ENCODE measurements at places on chromosomes 1 and 21.

- DNase-seq: no peak
Measured at GRCh38 chr1:159008744-159009188, 941 bp upstream of the IFI16 start.

- no peak for DNase-seq
Measured at GRCh38 chr21:22278366-22278765, 1280.2 kb downstream of the NCAM2 start.

- no peak for DNase-seq
Measured at GRCh38 chr1:47209091-47209490, 19.3 kb upstream of the PDZK1IP1 start.

DNA sequence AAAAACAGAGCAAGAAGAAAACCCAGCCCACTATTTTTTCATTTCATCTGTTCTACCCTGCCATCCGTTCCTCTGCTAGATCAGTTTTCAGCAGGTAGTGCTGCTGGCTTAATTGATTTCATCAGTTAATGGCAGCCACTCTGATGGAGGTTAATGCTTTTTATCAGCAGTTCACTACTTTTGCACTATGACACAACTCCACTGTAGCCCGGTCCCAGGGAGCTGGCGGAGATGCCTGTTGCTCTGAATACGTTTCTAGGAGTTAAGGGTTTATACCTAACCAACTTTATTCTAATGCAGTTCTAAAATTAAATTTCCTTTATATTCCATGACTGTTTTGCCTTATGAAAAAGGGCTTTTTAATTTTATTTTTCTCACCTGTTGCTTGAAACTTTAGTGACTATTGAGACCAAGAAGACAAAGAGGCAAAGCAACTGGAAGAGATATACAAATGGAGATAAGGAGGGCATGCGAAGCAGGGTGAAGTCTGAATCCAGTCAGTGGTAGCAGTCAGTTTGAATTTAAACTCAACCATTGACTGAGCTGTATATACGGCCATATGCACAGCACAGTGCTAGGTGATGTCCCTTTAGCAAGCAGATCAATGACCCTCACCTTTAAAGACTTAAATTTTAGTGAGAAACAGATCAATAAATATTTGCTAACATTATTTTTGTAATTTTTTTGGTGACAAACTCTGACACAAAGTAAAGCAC, 477.9 kb downstream of the LMO4 start:
- DNase-seq: no peak

- no peak for DNase-seq
Measured at GRCh38 chr1:225424562-225425200, 3.2 kb downstream of the LBR start.

DNA sequence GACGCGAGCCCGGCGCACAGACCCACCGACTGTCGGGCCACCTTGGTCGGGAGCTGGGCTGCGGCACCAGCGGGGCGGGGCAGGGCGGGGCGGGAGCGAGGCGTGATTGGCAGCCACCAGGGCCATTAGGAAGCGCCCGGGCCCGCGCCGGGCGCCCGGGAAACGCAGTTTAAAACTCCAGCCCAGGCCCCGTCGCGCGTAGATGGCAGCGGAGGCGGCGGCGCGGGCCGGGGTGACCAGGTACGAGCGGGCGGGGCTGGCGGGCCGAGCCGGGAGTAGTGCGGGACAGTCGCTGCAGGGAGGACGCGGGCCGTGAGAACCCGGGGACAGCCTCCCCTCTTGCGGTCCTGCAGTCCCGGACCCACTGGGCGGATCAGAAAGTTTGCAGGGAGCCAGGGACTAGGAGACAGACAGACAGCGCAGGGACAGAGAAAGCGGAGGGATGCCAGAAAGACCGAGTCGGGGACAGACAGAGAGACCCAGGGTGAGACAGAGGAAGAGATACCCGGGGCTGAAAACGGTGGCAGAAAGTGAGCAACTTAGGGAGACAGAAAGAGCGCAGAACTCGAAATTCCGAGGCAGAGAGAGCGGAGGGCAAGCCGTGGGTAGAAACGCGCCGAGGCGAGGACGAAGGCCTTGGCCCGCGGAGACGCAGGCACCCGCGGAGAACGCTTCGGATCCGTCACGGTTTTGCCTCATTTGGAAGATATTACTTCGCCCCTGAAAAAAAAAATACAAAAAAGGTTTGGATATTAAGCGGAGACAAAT, at the start of gene DMBX1:
Gene DMBX1, plus strand, starts transcription at position 199 of the 768 bp plus-strand sequence. CDS start 17,175 bp downstream, outside the sequence.
- DNase-seq: no peak

DNA sequence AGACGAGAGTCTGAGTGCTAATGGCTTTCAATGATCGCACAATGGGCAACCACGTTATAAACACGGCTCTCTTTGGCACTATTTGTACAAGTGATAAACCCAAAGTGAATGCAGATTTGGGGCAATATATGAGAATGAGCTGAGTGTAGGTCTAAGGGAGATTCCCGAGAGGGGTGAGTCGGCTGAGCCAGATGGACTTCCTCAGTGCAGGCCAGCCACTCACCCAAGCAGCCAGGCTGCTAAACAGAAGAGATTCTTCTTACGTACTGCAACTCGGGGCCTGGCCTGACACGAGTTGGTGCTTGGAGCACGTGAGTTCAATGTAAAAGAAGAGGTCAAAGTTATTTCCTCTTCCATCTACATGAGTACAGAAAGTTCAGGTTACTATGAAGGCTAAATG, 6.2 kb upstream of the MIXL1 start:
- DNase-seq: no peak

- no peak for DNase-seq
Measured at GRCh38 chr1:114466334-114467014, 44.5 kb downstream of the TRIM33 start.

DNA sequence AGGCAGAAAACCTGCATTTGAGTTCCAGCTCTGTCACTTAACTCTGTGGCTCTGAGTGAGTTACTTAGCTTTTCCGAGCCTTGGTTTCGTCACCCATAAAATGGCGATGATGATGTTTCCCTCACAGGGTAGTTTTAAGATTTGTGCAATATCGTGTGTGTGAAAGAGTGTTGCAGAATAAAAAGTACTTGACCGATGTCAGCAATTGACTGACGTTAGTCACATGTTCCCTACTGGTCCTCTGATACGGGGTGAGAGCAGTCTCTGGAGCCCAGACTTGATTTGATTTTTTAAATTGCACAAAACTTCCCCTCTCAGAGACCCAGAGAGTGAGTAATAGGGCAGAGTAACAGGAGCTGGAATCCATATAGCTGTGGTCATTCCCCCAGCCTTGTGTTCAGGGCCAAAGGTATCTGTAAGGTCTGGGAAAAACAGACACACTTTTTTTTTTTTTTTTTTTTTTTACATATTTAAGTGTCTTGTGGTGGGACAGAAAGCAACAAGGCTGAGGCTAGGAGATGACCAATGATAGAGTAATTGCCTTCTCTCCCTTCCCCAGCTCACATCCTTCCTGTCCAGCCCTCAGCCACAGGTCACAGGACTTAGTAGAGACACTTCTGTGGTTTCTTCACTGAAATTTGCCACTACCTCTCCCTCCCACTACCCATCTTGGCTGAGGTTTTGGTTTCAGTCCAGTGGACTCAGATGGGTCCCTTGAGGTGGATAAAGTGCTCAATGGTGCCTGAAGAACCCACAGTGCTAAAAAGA, 2.0 kb downstream of the FCER1G start:
- DNase-seq: no peak

DNA sequence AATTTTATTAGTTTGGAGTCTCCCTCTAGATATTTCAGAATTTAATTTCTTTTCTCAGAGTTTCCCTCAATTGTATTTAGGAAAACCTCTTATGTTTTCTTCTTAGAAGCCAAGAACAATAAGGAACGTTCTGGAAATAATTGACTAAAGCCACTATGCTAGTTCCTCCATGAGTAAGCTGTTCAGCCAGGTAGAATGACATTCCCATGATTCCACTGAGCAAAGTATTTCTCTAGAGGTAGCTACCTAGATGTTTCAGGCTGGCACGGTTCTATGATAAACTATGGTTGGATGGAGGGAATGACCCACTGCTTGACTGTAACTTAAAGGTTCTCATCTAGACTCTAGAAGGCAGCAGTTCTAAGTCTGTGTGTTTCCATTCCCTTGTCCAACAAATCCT, 62.4 kb downstream of the CLDN17 start:
- no peak for DNase-seq

- DNase-seq: no peak
Measured at GRCh38 chr1:11279630-11280029, 6.6 kb downstream of the UBIAD1 start.

DNA sequence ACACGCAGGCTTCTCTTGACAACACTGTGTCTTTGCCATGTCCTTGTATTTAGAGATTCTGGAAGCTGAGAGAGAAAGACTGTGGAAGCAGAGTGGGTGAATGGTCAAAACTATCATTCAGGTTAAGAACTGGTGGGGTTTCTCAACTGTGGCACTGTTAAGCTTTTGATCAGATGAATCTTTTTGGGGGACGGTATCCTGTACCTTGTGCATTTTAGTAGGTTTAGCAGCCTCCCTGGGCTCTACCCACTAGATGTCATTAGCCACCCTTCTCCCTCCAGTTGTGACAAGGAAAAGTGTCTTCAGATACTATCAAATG, 39.4 kb downstream of the ATP1A1 start:
- DNase-seq: no peak

GRCh38 chr21:43902441-43902840, 37.4 kb downstream of the AGPAT3 start:
- no peak for DNase-seq

DNA sequence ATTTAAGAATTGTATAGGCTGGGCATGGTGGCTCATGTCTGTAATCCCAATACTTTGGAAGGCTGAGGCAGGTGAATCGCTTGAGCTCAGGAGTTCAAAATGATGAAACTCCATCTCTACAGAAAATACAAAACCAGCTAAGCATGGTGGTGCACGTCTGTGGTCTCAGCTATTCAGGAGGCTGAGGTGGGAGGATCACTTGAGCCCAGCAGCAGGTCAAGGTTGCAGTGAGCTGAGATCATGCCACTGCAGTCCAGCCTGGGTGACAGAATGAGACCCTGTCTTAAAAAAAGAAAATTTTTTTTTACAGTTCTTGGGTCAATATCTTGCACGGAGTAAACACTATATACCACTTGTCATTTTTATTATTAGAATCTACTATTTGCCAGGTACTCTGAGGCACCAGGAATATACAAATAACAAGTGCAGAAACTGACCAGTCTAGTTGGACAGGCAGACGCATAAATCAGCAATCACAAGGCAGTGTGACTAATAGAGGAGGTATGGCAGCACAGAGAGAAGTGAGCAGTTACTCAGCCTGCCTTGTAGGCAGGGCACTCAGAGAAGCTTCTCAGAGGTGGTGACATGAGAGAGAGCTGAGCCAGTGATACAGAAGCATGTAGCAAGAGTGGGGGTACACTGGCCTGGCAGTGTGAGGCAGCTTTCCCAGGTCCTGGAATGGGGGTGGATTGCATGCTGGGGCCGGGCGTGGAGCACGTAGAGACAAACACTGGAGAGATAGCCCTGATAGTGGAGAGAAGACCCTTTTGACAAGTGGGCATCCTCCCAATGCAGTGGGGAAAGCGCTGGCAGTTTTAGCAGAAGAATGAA, 8.0 kb downstream of the PHLDA3 start:
- DNase-seq: peak; percentile 65

GRCh38 chr1:95640746-95641145, 406.7 kb downstream of the RWDD3 start:
- DNase-seq: no peak

DNA sequence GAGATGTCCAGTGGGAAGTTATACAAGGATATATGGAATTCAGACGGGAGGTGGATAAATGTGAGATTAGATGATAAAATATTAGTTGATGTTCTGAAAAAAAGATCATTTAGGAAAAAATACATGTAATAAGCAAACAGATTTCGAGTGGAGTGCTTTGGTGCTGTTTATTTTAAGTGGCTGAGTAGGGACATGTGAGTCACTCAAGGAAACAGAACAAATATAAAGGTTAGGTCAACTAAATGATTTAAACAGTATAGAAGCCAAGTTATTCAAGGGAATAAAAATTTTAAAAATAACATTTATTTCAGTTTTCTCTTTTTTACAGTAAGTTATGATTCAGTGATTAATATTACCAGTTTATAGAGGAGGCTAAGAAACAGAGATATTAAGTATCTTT, 1046.7 kb upstream of the B3GALT2 start:
- no peak for DNase-seq

- DNase-seq: no peak
Measured at GRCh38 chr1:84019217-84019616, 20.3 kb upstream of the TTLL7 start.

DNA sequence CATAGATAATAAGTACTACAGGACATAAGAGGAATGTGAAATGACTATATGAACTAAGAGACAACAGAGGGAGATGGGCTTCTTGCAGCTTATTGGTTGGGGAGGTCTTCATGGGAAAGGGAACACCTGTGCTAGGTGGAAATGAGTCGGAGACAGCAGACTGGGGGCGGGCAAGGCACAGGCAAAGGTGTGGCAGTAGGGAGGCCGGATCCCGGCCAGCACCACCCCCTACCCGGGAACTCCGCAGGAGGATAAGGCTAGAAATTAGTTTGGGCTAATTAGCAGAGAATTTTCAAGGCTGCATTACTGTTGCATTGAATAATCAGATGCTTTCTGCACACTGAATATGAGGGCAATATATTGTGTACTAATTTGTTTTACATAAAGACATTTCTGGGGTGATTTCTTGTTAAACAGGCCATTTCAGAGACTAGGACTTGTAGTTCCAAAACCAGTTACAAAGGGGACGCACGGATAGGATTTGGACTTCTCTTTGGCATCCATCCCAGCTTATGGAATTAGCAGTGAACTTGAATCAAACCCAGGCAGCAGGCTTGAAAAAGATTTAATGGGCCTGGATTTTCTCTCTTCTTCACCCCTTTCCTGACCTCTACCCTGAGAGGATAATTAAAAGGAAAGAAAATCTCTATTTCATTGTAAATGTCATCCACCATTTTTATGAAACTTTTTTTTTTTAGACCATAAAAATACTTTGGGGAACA, 2.2 kb upstream of the HUNK start:
- DNase-seq: no peak

DNA sequence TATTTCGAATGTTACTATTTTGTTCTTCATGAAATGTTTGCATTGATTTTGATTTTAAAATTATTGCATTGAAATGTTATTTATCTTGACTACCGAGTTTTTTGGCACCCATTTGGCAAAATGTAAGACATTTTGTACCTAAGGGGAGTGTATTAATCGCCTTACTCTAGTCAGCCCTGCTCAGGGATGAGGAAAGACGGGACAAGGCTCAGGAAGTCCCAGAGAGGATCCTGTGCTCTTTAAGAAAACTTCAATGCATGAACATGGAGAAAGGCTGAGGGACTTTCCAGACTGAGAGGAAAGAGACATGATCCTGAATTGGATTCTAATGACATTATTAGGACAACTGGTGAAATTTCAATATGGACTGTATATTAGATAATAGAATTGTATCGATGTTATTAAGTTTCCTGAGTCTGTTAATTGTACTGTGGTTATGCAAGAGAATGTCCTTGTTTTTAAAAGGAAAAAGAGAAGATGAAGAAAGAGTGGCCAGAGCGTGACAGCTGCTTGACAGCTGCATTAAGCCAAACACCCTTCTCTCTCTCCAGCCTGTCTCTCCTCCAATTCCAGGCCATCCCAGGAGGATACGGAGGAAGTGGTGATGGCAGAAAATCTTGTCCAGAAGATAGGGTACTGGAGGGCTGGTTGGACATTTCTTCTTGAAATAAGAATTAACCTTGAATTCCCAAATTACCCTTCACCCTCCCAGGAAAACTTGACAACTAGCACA, 66.0 kb downstream of the PLEKHA6 start:
- no peak for DNase-seq

All from astrocyte of the cerebellum (primary cell).